Adipocyte (in vitro differentiated cells): ENCODE measurements at places on chromosomes 3 and 15.
A peak's percentile ranks its signal among the peaks of the same experiment; 100 is the strongest.

DNA sequence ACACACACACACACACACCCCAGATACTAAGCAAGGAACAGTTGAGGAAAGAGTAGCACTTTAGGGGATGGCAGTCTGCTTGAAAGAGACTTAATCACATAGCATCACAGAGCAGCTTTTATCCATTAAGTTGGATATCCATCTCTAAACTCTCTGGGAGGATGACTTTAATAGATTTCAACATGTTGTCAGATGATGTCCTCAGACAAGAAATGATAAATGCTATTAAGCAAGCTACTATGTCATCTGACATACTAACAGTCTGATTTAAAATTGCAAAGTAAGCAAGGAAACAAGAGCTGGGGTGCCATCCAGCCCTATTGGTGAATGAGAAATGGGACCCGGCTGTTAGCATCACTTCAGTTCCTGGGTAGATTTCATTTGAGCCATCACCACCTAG lies 136.9 kb downstream of the PLCL2 start:
- no peak for DNase-seq

- DNase-seq: peak; percentile 97
Observed at GRCh38 chr15:33194704-33195670, at the start of gene FMN1. TSS of gene FMN1 (minus strand) at chr15:33194714. CDS start at chr15:33154914, 39,800 bp downstream.

GRCh38 chr3:125140818-125141595 lies 71.5 kb downstream of the SLC12A8 start:
- no peak for DNase-seq

GRCh38 chr3:13495921-13496723 lies 16.0 kb downstream of the HDAC11 start:
- DNase-seq: peak; percentile 94

DNA sequence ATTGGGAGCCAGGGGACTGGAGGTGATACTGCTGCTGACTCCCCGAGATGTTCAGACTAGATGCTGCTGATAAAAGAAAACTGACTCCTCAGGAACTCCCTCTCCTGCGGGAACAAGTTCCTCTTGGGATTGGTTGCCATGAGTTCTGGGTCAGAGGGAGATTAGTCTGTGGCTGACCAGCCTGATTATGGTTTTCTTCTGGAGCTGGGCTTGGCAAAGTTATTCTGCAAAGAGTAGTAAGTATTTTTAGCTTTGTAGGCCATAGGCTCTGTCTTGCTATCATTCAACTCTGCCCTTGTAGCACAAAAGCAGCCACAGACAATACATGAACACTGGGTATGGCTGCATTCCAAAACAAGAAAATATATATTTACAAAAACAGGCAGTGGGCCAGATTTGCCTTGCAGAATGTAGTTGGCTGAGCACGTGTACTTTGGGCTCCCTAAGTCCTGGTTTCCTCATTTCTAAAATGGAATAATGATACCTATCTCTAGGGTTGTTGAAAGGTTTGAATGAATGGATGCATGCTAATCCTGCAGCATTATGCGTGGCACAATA lies 796.8 kb downstream of the AGBL1 start:
- no peak for DNase-seq

DNA sequence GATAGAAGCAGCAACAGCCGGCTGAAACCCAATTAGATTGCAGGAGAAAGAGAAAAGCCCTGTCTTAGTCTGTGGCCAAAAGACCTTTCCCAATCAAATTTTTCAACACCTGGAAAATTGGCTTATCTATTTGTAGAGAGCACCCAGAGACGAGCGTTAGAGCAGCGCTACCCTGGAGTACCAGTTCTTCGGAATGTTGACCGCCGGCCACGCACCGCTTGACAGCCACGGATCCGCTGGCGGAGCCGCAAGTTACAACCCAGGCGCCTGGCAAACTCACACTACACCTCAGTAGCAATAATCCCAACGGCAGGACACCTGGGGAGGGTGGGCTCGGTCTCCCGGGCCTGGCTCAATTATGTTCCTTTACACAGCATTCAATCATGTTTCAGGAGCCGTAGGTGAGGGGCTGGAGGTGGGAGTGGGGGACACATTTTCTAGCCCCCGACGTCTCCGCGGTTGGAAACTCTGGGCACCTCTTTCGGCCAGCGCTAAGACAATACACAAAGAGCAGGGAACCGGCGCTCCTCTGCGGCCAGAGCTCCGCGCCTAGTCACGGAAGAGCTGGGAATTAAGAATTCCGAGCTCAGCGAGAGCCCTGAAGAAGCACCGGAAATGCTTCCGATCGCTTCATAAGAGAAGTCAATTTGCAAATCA lies 1.2 kb downstream of the MB21D2 start:
- DNase-seq: peak; percentile 58

- DNase-seq: no peak
Observed at GRCh38 chr15:28726102-28726501, 13.9 kb upstream of the GOLGA8M start.

DNA sequence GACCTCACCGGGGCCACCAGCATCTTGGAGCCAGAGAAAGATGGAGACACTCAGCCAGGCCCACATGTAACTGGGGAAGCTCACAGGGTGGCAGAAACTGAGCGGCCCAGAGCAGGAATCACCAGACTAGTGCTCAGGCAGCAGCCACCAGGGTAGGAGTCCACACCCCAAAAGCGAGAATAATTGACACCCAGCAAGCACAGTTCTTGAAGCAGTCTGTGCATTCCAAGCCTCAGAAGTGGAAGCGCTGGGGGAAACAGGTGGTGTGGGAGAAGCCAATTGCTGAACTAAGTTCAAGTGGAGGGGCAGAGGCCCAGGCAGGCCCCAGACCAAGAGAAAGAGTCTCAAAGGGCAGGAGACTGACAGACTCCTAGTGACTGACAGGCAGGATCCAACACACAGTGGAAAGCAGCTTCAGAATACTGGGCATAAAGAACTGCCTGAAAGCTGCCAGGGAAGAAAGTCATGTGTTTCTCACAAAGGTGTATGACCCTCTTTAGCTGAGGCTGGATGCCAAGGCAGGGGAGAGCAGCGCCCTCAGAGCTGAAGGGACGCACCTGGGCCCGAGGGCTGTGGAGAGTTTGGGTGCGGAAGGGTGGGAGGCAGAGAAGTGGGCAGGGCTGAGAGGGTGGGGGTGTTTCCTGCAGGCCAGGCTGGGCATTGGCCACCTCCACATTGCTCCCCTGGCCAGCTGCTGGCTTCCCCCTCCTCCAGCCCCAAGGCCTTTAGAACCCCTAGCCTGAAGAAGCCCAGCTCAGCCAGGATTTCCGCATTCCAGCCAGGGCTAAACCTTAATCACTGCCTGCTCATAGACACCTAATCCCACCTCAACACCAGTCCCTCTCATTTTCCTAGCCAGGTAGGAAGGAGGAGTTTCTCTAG lies 7.7 kb downstream of the NT5DC2 start:
- no peak for DNase-seq

- no peak for DNase-seq
Observed at GRCh38 chr3:89238846-89239245, 131.4 kb downstream of the EPHA3 start.

- DNase-seq: no peak
Observed at GRCh38 chr3:114994554-114995341, 152.3 kb downstream of the ZBTB20 start.

DNA sequence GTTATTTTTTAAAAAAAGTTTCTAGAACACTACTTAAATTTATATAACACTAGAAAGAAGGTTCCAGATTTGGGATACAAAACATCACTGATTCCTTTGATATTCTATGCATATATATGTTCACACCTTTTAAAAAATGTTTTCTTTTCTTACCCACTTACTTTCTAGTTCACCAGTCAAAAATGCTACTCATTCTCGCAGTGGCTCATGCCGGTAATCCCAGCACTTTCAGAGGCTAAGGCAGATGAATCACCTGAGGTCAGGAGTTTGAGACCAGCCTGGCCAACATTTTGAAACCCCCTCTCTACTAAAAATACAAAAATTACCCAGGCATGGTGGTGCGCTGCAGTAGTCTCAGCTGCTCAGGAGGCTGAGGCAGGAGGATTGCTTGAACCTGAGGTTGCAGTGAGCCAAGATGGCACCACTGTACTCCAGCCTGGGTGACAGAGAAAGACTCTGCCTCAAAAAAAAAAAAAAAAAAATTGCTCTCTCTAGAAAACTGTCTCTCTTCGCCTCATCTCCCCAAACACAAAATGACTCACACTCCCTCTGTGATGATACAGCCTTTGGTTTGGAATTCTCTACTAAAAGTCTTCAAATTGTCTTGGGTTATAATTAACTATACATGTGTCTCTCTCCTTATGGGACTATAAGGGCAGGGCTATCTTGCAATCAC lies 52.6 kb upstream of the TGFBR2 start:
- DNase-seq: no peak

GRCh38 chr3:123695731-123696640 lies 111.1 kb upstream of the HACD2 start:
- DNase-seq: no peak

GRCh38 chr3:72661115-72661457 lies 187.2 kb downstream of the SHQ1 start:
- DNase-seq: peak; percentile 95

GRCh38 chr15:74384566-74384880 lies 17.1 kb upstream of the CYP11A1 start:
- DNase-seq: no peak

- no peak for DNase-seq
Observed at GRCh38 chr3:128496019-128496601, 3.1 kb upstream of the GATA2 start.

- no peak for DNase-seq
Observed at GRCh38 chr15:65336493-65337435, 32.3 kb downstream of the RNU5B-1 start.

GRCh38 chr15:39267685-39268084 lies 313.2 kb upstream of the THBS1 start:
- no peak for DNase-seq

DNA sequence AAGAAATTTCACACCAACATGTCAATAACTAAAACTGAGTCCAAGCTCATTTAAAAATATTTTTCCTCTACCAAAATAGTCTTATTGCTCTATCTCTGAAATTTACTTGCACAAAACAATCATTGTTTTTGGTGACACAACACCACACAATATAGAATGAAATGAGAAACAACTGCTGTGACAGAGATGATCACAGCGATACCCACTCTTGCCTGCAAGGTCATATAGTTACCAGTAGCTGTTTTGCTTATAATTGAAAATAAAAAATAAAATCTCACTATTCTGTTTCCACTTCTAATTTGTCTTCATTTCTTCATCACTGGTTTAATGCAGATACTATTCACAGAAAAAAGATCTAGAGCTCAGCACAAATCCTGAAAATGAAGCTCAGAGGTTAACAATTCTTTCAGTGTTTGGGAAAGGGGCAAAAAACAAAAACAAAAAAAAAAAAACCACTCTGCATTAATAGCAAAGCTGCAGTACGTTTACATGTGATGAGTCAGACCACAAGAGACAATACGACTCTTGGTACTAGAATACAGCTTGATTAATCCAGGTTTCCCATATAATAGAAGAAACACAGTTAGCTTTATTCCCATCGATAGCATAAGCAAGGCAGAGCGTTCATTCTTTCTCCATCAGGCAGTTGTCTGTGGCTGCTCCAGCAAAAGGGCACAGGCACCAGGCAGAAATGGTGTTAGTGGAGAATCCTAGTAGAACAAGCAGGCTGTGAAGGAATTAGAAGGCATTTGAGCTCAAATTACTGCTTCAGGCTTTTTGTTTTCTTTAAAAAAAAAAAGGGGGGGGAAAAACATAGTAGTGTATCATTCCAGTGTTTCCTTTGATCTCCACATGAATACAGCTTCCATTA lies 773 bp downstream of the ANKRD28 start:
- peak; percentile 74 for DNase-seq
